GM19239 (cell line): ENCODE measurements at places on chromosomes 7 and 10.

DNA sequence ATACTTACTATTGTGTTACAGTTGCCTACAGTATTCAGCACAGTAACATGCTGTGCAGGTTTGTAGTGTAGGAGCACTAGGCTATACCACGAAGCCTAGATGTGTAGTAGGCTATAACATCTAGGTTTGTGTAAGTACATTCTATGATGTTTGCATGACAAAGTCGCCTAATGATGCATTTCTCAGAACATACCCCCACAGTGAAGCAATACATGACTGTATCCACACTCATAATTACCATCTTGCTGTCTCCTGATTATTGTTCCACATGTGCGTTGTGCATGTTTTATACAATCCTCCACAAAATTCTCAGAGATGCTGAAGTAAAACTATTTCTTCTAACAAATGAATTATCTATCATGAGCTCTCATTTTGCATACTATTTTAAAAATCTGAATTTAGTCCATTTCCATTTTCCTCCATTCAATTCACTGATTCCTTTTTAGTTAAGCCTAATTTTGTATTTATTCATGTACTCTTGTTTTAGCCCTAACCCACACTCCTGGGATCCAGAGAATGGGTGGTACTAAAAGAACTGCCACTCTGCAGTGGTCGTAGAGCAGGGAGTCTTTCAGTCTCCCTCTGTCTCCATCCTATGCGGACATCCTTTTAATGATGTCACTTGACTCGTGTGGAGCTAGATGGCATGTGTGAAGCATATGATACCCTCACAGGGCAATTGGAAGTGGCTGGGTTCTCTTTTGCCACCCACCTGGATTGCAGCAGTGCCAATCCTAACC is 67.6 kb upstream of the CAV2 start:
- no peak for DNase-seq

GRCh38 chr10:104057717-104058116 is 28.0 kb downstream of the COL17A1 start:
- no peak for DNase-seq

GRCh38 chr10:106183041-106183440 is 981.5 kb downstream of the SORCS1 start:
- DNase-seq = no peak

DNA sequence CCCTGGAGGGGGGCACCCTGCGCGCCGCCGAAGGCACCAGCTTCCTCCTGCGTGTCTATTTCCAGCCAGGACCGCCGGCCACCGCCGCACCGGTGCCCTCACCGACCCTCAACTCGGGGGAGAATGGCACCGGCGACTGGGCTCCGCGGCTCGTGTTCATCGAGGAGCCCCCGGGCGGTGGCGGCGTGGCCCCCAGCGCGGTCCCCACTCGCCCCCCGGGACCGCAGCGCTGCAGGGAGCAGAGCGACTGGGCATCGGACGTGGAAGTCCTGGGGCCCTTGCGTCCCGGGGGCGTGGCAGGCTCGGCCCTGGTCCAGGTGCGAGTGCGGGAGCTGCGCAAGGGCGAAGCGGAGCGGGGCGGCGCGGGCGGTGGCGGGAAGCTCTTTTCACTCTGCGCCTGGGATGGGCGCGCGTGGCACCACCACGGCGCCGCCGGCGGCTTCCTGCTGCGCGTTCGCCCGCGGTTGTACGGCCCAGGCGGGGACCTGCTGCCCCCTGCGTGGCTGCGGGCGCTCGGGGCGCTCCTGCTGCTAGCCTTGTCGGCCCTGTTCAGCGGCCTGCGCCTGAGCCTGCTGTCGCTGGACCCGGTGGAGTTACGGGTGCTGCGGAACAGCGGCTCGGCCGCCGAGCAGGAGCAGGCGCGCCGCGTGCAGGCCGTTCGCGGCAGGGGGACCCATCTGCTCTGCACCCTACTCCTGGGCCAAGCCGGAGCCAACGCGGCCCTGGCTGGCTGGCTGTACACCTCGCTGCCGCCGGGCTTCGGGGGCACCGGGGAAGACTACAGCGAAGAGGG is 594 bp downstream of the CNNM1 start:
- no peak for DNase-seq

GRCh38 chr10:73095481-73096021 is 1.1 kb downstream of the P4HA1 start:
- no peak for DNase-seq

GRCh38 chr7:12056381-12056780 is 154.7 kb upstream of the TMEM106B start:
- DNase-seq = no peak

DNA sequence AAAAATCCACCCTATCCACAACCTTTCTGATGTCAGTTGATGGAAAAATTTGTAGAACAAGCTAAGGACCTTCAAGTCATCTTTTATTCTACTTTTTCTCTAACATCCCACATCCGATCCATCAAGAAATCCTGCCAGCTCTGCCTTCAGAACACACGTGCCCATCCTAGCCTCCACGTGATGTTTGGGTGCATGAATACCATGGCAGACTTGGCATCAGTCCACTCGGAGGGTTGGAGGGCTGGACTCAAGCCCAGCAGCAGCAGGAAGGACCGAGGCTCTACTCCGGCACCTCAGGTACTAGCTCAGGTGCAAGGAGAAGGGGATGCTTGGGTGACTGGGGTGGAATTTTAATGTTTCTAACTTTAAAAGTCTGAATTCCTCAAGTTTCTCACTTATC is 428.6 kb downstream of the DPP6 start:
- no peak for DNase-seq

DNA sequence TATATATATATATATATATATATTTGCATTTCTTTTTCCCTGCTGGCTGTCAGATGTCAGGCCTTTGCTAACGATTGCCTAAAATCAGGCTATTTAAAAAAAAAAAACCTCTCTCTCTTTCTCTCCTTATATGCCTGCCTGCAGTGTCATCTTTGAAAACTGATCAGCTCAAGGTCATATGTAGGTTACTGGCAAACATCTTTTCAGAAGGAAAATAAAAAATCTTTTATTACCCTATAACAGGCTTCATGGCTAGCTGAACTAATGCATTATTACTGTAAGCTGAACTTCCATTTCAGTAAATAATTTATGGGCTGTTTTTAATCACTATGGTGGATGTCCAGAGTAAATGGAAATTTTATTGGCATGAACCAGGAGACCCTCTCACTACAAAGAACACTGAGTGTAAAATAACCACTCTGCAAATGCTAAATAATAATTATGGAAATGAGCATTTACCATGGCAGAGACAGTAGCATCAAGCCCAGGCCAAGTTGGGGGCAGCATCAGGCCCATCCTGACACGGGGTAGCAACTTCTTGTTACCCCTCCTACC is 29.3 kb downstream of the HSPA12A start:
- DNase-seq = no peak

- DNase-seq = no peak
Measured at GRCh38 chr7:44279731-44280505, 45.5 kb downstream of the CAMK2B start.

DNA sequence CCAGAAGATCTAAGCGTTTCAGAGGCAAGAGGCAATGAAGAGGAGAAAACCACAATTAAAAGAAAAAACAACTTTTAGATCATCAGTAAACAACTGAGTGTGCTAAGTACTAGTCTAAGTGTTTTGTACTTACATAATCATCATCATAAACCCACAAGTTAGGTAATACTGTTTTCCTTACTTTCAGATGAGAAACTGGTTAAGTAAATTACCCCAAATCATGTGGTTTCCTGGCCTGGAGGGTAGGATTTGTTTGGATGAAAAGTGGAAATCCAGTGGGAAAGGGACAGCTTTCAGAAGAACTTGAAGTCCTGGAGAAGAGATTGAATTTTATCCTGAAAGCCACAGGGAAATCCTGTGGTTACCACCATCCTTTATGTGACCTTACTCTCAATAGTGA is 463.3 kb downstream of the LRMDA start:
- no peak for DNase-seq

- DNase-seq = no peak
Measured at GRCh38 chr7:82757-83155, 109.6 kb upstream of the FAM20C start.

DNA sequence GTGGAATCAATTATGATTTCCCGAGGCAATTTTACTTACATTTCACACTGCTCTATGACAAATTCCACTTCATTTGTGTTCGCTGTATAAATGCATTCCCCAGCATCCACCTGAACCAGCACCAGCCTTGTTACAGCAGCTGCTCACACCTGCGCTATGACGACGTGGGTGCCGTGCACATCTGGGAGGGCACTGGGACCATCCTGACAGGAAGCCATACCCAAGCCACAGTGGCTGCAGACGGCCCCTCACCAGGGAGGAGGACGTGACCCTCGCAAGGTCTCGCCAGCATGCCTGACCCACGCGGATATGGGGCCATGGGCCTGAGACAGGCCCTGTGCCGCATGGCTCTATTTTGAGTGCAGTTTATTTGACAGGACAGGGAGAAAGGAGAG is 201.3 kb downstream of the MAD1L1 start:
- no peak for DNase-seq

- DNase-seq = no peak
Measured at GRCh38 chr10:124724279-124725027, 19.7 kb downstream of the FAM53B start.

DNA sequence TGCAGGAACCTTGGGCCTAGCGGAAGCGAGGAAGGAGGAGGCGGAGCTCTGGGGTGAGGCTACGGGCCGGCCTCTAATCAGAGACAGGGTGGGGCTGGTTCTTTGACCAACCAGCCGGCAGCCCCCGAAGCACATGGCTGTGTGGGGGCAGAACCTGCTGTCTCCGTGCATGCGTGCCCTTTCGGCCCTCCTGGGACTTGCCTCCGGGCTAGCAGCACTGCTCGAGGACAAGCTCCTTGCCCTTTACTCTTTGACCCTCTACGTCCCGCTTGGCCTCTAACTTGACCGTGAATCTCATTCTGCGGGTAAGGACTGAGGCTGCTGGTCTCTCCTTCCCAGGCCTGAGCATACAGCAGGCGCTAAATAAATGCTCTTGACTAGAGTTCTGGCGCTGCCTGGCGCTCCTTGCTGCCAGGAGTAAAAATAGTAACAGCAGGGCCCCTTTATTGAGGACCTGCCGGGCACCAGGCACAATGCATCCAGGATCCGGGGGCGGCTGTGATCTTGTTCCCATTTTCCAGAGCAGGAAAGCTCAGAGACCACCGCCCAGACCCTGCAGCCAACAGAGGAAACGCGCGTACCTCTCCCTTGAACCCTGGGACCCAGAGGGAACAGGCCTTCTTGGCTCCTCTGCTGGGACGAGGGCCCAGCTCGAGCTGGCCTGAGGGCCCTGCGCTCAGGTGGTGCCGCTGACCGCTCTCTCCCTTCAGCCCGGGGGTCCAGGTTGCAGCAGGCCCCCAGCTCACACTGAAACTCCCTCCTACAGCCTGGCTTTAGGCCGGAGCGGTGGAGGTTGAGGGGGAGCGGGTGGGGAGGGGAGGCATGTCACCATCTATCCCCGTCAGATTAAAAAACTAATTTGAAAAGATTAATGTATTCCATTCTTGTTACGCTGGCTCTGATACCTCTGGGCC is 2.7 kb upstream of the COMTD1 start:
- DNase-seq = no peak

- peak; percentile 2 for DNase-seq
Measured at GRCh38 chr7:136359333-136359903, 382.3 kb upstream of the MTPN start.

DNA sequence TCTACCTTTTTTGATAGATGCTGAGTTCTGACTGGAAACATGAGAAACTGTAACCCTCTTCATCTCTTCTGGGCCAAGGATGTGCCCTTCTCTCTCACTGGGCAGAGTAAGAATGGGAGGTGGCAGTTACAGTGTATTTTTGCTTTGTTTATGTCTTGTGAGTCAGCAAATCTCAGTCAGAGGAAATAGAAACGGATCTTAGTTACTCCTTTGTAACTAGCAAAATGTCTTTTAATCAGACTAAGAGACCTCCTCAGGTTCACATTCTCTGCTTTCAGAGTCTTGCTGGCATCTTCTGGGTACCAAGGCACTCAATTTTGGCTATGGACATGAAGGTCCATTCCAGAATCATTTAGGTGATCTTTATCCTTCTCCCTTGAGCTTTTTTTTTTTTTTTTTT is 70.9 kb downstream of the HHEX start:
- DNase-seq = no peak

DNA sequence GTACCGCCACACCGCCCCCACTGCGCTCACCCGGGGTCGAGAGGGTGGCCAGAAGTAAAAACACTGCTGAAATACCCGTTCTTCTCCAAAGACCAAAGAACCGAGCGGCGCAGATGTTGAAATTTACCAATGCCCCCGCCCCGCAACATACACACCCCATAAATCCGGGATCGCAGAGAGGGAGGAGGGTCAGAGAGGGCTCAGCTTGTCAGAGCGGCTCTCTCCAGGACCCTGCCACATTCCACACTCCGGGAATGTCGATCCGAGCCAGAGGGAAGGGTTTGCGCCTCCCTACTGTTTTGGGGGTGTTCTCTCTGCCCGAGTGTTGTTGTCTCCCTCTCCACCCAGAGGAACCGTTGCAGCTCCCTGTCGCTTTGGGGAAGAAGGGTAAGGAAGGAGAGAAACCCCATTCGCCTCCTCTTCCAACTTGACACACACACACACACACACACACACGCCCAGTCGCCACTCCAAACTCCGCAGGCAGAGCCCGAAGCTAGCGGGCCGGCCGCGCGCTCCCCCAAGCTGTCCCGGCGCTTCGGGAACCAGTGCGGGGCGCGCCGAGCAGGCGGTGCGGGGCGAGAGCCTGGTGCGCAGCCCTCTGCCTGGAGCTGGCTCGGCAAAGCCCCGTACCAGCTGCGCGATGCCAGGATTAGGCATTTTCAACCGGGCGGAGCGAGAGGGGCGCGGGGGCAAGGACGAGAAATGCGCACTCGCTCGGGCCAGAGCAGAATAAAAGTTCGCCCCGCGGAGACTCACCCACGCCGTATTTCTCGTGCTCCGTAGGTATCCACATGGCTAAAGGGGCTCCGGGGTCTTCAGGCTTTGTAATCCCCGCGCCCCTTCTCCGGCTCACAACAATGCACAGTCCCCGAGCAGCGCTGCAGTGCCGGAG is 609 bp downstream of the DOCK4 start:
- DNase-seq = no peak

DNA sequence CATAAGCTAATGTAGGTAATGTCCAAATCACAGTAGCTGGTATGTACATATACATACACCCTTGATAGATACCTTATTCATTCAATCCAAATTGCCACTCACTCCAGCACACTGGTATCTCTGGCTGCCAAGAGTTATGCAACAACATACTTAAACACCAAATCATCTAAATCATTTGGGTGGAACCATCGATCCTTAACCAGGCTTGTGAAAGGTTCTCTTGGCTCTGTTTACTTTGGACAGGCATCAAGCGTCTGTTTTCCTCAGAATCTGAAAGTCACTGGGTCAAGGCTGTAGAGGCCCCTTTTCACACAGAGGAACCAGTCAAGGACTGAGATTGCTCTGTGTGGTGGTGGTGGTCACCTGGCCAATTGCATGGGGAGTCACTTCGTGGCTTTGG is 24.6 kb downstream of the JAZF1 start:
- no peak for DNase-seq

DNA sequence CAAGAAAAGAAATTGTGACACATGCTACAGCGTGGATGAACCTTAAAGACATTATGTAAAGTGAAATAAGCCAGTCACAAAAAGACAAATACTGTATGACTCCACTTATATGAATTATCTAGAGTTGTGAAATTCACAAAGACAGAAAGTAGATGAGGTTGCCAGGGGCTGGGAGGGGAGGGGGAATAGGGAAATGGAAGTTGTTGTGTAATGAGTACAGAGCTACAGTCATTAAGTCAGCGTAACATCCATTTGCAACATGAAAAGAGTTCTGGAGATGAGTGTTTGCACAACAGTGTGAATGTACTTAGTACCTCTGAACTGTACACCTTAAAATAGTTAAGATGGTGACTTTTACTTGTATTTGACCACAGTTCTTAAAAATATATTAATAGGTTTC is 112.1 kb upstream of the CDK1 start:
- DNase-seq = no peak
